ENCODE measurements at places on chromosomes 7 and 10. TPM values are rescaled to one million over a fixed set of nuclear protein-coding genes. Genes with fewer than 3 reads are reported as not detected.

- no peak for DNase-seq
Measured at GRCh38 chr7:38411404-38411803, 138.0 kb upstream of the TARP start.

DNA sequence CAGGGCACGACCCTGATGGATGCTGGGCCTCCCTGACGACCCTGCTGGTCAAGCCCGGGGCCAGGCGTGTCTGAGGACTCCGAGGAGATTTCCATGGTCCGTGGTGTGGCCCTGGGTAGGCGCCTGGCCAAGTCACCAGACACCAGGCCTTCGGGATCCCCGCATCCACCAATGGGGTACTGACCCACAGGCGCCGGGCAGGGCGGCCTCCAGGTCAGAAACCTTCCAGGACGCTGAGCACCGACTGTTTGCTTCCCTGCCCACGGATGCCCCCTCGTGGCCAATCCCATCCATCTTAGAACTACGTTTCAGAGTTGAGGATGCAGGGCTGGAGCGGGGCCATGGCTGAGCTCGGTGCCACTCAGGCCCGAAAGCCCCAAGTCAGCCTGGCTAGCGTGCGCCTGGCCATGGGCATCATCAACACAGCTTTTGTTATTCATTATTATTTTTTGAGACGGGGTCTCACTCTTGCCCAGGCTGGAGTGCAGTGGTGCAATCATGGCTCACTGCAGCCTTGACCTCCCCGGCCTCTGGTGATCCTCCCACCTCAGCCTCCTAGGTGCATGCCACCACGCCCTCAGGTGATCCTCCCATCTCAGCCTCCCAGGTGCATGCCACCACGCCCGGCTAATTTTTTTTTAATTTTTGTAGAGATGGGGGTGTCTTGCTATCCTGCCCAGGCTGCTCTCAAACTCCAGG, 7.1 kb upstream of the AMZ1 start:
- DNase-seq: peak; percentile 91

- no peak for DNase-seq
Measured at GRCh38 chr7:108114117-108114841, 15.9 kb downstream of the LAMB4 start.

DNA sequence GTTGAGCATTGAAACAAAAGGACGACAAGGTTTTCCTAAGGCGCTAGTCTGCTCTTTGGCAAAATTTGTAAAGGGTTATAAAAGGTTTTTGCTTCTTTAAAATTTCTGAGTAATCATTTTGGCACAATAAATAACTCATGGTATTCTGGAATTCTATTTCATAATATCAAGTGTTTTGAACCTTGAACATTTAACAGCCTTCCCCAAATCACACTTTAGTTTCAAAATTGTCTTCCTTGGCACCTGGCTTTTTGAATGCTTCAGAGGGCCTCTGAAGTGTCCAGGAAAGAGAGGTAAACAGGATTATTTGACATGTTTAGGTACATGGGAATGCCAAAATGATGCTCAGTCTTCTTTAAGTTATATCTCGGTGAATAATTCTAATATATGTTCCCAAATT, 220.8 kb downstream of the PHF14 start:
- no peak for DNase-seq

GRCh38 chr10:46296641-46297141, 9.9 kb downstream of the ANTXRL start:
- no peak for DNase-seq

DNA sequence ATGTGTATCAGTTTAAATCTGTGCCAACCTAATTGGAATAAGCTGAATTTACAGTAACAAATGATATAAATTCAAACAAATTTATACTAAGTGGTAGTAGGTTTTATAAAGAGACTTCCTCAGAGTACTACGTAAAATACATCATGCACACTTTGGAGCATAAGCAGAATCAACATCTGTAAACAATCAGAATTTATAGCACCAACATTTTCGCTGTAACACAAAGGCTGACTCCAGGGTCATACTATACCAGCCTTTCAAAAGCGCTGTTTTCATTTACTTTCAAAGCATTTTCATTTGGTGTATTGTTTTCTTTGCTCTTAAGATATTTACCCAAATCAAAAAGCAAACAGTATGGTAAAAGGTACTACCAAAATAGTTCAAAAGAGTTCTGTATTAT, 29.3 kb upstream of the TMEM168 start:
- DNase-seq: no peak

DNA sequence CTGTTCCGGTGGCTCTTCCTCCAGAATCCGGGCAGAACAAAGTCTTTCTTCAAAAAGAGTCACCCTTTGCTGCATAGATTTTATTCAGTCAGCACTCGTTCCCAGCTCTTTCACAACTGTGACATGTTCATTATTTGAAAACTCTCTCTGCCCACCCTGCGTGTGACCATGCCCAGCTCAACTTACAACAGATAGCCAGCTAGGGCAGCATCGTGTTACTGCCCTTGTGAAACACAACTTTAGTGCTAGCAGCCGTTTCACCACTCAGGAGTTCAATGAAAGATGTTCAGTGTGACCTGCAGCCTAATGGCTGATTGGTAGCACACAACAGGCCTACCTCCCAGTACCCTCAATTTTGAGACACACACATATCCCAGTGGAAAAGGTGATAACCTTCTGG, 57.9 kb downstream of the ZNF438 start:
- DNase-seq: no peak

DNA sequence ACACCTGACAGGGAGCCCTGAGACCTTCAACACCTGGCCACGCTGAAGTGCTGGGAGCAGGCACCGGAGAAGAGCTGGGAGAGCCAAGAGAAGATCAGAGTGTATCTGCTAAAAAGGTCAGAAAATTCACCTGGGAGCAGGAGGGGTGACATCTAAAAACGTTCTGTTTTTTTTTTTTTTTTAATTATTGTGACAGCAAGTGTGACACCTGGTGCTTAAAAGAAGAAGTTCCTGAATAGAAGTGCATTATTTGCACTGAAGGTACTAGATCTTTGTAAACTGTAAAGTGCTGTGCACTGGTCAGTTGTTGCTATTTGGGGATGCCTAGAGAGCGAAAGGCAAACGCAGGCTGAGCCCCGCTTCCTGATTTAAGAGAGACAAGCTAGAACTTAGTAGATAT, 422.0 kb downstream of the PLXNA4 start:
- DNase-seq: no peak

DNA sequence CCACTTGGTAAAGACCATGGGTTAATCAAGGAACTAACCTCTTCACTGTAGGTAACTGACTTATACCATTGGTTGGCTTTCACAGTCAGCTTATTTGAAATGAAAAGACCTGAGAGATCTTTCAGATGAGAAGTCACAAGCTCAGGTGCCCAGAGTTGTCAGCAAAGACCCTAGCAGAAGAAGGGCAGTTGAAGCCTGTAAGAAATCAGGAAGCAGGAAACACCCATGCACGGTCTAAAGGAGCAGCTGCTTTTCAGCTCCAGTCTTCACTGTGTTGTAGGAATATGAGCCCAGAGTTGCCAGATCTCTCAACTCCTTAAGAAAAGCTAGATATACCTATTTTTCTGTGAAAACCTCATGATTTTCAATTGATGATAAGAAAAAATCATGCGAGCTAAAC, 130.0 kb downstream of the ARID5B start:
- DNase-seq: no peak

DNA sequence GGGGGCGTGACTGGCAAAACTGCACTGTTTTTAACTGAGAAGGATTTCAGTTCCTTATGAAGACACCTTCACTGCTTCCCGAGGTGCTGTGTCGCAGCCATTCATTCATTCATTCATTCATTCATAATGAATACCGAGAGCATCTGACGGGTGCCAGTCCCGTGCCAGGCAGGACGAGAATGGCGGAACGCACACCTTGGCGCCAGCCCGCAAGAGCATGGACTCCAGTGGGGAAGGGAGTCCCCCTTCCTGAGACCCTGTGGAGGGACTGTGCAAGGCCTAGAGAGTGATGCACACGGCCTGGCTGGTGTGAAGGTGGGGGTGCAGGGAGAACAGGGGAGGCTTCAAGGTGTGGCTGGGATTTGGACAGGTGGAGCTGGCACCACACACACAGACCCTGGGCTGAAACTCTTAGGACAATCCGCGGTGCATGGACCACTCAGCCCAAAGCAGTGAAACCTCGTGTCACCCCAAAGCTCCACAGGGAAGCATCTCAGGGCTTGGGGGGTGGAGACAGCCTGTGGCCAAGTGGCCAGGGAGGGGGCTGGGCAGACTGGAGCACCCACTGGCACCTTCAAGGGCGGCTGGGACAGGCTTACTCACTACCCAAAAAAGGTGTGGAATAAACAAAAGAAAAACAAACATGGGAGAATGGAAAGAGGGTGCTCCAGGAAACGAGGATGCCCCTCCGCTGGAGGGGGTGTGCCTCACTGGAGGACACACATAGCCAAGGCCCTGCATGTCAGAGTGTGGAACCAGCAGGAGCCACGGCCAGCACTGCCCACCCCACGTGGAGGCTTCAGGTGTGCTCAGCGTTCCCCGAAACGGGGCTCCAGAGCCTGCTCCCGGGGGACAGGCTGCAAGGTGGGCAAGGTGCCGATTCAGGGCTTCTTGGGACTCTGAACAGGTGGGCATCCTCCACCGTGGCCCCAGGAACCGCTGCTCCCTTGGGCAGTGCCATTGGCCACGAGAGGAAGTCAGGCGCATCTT, 37.7 kb downstream of the EBF3 start:
- no peak for DNase-seq

DNA sequence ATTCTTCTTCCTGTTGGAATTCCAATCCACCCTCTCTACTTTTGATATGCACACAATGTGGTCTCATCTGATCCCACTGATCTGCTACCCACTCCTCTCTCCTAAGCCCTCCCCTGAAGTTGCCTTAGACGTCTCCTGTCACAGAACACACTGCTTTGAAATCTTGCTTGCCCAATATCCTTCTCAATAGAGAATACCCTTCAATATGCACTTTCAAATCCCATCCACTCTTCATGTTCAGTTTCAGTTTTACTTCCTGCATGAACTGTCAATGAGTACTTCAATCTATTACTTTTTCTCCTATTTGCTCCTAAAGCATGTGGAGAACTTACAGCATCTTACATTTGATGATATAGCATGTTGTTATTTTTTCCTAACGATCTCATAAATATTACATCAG, 93.5 kb downstream of the UPF2 start:
- DNase-seq: no peak

GRCh38 chr10:12965571-12965970, 35.9 kb downstream of the CCDC3 start:
- DNase-seq: no peak

DNA sequence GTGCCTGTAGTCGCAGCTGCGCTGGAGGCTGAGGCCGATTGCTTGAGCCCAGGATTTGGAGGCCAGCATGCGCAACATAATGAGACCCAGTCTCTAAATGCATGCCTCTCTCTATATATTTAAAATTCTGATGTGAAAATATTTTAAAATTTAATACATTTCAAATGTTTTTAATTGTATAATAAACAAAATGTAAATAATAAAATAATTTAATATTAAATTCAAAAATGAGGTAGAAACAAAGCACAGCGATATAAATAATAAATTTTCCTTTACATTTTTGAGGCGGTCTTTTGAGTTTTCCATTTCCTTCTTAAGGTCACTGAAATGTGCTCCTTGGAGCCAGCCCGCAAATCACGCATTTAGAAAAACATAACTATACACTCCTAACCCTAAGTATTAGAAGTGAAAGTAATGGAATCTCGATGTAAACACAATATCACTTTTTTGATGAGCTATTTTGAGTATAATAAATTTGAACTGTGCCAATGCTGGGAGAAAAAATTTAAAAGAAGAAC, 523 bp upstream of the CDK1 start:
- no peak for DNase-seq

GRCh38 chr10:129704786-129705525, 237.9 kb downstream of the MGMT start:
- DNase-seq: no peak

DNA sequence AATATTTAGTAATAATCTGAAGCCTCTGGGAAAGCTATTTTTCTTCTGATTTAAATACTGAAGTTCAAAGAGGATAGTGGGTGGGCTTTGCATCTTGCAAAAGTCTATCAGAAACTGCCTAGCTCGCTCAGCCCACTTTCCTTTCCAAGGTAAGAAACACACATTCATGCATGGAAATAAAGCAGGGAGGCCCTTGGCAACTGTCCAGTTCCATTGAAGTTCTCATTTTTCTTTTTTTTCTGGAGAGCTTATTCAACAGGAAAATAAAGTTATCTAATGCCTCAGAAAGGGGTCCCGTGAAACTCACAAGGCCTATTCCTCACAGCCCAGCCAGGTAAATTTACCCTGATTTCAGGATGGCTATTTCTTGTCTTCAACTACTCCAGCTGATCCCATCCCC, 654.9 kb downstream of the KCNMA1 start:
- peak; percentile 5 for DNase-seq

- no peak for DNase-seq
Measured at GRCh38 chr10:124977648-124978375, 35.9 kb downstream of the ZRANB1 start.

Gene EBLN1
- not detected for total RNA-seq

Gene COL28A1
- 1.9 TPM for total RNA-seq

Gene CNPY1
- total RNA-seq: not detected

Gene TRIL
- 9.7 TPM for total RNA-seq

Gene GTPBP10
- 25.0 TPM for total RNA-seq

Gene CPA2
- total RNA-seq: not detected

Gene OR2A5
- total RNA-seq: not detected

Gene RAMP3
- total RNA-seq: 40.1 TPM

Gene ANKRD7
- total RNA-seq: 3.3 TPM

Gene HABP2
- total RNA-seq: not detected

Gene NEUROG3
- total RNA-seq: not detected

Gene CFAP69
- 12.6 TPM for total RNA-seq

Gene NEUROD6
- total RNA-seq: not detected

Gene RNF148
- total RNA-seq: 5.8 TPM

Gene AKR1C4
- total RNA-seq: not detected

Gene CLCN1
- total RNA-seq: not detected

Gene NKX1-2
- not detected for total RNA-seq

Measured in thyroid gland (tissue), 4 donors.